HFF-Myc (cell line): ENCODE measurements at places on chromosomes 1 and 21.

DNA sequence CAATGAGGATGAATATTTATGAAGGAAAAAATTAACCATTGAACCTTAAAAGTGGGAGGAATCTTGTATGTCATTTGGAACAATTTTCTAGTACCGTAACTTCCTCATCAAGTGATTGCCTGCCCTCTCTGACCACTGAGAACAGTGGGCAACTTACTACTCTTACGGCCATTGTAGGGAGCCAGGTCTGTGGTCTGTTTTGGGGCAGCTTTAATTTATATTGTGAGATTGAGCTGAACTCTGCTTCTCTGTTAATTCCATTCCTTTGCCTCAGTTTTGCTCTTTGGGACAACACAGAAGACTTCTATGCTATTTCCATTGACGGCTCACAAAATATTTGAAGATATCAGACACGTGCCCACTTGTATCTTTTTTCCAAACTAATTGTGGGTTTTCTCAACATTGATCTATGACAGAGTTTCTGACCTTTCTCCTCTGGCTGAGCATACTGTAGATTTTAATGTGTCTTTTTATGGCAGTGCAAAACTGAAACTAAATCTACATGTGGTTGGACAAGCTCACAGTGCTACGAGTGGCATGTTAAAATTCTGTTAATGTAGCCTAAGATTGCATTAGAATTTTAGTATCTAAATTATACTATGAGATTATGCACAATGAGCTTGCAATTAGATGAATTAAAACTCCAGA is 27.8 kb upstream of the ZNF281 start:
- no peak for DNase-seq

DNA sequence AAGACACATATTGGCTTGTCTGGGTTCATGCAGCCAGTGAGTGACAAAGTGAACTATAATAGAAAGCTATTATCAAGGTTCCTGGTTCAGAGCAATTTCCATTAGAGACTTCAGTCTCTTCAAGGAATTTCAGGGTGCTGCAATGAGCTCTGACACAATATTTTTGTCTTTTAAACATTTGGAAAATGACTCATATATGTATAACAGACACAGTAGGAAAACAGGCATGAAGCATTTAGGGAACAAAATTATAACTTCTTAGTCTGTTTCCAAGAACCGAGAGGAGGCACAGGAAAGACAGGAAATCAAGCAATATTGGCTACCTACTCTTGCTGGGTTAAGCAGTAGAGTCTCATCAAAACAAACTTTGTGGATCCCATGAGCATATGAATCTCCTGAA is 170.4 kb downstream of the PTPRC start:
- no peak for DNase-seq

GRCh38 chr21:45424854-45425795 is 20.2 kb downstream of the COL18A1 start:
- no peak for DNase-seq

DNA sequence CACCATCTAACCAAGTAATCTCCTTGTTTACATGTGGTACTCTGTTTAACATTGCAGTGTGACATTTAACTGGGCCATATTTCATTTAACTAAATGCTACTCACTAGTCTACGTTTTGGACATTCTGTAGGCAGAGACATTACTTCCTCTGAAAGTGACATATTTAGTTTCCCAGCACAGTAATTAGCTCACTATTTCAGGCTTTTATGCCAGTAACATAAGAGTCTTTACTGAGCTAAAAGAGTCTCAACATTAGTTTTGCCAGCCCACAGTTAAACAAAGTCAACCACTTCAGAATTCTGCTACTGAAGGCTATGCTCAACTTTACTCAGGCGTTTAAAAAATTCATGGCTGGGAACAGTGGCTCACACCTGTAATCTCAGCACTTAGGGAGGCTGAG is 2.6 kb upstream of the TNFRSF9 start:
- DNase-seq = no peak

GRCh38 chr21:41598561-41599431 is 90.8 kb upstream of the TMPRSS2 start:
- no peak for DNase-seq

- peak; percentile 17 for DNase-seq
These were observed 114.1 kb downstream of the LHX4 start for GRCh38 chr1:180343921-180344769.

- DNase-seq = no peak
These were observed 37.5 kb downstream of the GPR88 start for GRCh38 chr1:100575406-100575805.

DNA sequence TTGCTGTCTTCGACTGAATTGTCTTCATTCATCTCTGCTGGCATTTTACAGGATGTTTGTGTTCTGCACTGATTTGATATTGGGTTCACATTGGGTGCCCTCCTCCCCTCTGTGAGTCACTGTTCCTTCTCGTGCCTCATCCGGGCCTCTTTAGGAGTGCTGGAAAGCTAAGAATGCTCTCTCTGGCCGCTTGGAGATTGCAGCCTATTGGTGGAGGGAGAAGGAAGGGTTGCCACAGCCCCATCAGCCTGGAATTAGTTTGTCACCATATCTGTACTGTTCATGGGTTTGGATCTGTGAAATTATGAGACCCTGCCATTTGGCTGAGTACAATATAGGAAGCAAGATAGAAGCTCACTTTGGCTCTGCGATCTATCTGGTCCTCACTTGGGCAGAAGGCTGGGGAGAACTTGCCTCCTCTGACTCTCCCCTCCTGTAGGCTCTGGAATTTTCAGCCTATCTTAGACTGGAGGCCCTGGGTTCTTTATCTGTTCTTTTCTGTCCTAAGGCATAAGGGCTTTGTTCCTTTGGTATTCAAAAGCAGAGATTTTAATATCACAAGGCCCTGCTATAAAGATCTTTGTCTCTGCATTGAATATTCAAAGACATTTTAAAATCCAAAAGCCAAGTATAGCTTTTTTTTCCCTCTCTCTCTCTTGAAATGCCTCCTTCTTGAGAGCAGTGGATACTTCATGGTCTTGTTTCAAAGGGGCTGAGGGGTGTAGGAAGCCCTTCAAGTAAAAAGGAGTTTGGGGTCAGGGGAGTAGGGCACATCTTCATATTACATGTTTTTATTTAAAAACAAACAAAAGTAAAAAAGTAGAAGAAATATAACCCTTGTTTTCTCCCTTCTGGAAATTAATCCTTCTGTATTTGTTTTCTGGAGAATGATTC is 347.9 kb downstream of the ZP4 start:
- DNase-seq = no peak

GRCh38 chr1:247440001-247440620 is 17.8 kb downstream of the OR2B11 start:
- DNase-seq = no peak

DNA sequence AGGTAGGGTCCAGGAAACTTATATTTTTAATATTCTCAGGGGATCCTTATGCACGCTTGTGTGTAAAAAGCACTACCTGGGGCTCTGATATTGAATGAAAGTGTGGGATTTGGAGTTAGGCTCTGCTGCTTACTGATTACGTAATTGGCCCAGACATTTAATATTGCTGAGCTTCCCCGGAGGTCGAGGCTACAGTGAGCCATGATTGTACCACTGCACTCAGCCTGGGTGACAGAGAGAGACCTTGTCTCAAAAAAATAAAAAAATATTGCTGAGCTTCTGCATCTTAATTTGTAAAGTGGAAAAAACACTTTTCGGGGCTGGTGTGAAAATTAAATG is 62.2 kb upstream of the KIF26B start:
- no peak for DNase-seq

GRCh38 chr1:119081700-119082099 is 58.8 kb downstream of the WARS2 start:
- DNase-seq = no peak
